ENCODE measurements at places on chromosomes 5 and 9.

- no peak for DNase-seq
These were observed 1.3 kb downstream of the LVRN start for GRCh38 chr5:115963566-115963965.

GRCh38 chr9:12503606-12504122 lies 189.5 kb upstream of the TYRP1 start:
- no peak for DNase-seq

DNA sequence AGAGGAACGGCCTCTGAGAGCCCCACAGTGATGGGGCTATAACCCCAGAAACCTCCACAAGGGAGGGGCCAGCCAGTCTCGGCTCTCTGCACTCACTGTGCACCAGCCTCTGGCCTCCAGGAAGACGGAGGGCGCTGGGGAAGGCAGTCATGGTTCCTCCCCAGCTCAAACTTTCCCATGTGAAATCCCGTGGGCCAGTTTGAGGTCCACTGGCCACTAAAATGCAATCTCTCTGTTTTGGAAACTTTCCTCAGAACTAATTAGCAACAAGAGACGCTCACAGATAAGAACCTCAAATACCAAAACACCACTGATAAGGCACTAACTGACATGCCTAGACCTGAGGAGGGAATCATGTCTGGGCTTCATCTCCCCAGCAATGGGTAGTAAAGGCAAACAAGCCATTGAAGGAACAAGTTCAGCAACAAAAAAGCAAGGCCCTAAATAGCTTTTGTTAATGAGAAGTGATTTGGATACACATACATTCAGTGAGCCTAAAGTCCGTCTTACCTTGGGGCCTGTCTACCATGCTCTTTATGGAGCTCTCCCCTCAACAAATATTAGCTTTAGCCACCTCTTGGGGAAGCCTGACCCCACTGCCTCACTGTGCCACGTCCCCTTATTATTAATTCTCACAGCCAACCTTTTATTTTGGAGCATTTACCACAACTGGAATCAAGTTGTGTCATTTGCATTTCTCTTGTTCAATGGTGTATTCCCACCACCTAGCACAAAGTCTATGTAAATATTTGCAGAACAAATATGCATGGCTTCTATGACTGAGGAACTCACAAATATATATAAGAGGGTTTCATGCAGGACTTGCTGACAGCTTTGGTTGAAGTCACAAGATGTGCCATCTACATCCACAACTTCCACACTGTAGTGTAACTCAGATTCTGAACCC lies 56.1 kb upstream of the GLRX start:
- DNase-seq = no peak

DNA sequence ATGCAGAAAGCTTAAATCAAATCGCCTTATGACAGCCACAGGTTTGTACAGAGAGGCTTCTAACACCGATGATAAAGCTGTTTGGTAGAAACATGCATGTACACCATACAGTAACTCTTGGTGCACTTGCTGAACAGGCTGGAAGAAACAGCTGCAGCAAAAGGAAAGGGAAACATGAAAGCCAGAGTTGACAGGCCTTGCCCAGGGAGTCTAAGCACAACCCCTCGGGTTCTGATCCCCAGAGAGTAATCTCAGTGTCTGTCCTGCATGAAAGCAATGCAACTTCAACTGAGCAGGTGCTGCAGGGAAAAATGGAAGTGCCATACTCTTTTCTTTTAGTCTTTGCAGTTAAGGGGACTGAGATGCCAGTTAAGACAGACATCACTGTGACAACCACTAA lies 419.9 kb downstream of the BNC2 start:
- no peak for DNase-seq

DNA sequence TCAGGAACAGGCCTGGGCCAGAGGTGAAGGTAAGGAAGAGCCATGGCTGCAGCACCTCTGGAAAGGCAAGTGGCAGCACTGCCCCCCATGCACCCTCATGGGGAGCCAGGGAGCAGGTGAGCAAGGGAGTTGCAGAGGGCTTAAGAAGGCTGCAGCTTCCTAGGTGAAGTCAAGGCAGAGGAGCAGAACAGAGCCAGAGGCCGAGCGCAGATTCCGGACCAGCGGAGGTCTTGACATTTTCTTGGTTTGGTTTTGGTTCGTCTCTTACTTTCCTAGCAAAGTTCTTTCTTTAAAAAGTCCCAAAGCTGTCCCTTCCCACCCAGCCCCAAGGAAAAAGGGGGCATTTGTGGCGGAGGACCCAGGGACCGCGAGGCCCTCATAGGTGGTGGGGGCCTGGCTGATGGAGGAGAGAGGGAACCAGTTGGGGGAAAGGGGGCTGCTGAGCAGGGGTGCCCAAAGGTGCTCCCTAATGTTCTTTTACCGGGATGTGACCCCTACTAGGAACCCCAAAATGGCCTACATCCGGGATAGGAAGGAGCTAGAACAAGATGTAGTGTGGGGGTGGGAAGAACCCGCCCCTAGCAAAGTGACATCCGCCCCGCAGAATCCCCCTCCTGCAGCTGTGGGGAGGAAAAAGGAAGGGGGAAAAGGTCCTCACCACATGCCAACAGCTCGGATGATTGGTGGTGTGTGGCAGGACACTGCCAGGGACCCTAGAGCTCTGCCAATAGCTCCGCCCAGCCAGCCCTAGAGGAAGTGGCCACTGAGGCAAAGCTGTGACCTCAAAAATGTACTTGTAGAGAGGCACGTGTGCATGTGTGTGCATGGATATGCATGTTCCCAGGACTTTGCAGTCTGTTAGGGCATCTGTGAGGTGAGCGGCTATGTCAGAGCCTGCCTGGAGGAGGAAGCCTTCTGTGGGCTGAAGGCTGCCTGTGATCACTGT lies 914 bp upstream of the CD72 start:
- DNase-seq = peak; percentile 56

GRCh38 chr5:171596391-171596878 lies 177.0 kb downstream of the FGF18 start:
- no peak for DNase-seq

DNA sequence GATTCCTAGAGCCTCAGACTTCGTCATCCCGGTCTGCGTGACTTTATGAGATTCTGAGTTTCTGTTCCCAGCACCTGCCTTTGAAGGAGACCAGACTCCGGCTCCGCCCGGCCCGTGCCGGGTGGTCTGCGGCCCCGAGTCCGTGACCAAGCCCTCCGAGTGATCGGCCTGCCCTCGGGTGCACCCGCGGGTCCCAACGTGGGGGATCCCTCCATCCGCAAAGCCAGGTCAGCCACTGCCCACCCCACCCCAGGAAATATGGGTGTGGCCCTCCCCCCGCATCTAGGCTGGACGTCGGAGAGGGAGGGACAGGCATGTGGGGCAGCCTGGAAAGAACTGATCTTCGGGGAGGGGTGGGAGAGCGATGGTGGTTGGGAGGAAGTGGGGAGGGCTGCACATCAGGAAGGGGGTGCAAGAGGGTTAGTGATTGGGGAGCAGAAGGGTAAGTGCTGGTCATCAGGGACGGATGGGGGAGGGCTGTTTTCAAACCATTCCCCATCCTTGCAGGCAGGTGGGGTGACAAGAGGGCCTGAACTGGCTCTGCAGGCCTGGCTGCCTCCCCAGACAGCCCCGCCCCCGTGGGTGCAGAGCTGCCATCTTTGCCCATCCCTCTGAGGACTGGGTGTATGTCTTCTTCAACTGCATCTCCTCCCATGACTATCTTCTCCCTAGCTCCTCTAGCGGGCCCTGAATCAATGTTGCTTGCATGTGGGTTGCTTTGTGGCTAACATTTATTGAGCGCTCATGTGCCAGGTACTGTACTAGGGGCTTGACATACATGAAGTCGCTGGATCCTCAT lies 747 bp downstream of the LRSAM1 start:
- DNase-seq = peak; percentile 72

DNA sequence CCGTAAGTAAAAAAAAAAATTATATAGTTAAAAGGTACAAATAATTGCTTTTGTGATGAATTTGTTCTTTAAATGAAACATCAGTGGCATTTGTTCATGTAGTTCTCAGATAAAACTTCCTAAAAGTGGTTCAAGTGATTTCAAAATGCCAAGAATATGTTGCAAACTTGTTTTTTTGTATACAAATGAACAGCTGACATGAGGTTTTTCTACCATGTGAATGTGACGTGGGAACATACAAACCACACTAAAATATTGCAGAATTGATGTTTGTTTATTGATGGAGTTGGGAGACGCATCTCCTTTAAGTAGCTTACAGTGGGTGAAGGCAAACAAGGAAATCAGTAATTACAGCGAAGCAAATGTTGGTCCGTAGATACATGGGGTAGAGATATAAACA lies 16.9 kb downstream of the BASP1 start:
- no peak for DNase-seq

DNA sequence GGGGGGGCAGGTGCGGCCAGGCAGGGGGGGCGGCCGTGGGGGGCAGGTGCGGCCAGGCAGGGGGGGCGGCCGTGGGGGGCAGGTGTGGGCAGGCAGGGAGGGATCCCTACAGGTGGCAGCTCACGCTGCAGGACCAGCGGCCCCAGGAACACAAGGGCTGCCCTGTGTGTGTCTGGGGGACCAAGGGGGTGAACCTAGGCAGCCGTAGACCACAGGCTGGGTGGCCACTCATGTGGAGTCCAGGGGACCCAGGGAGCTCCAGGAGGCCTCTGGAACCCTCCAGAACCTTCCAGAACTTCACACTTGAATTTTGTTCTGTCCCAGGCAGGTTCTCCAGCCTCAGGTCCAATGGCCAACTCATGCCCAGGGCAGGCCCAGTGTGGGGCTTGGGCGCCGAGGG lies 51.6 kb upstream of the EGFL7 start:
- no peak for DNase-seq

GRCh38 chr5:39760385-39761198 lies 335.8 kb upstream of the DAB2 start:
- no peak for DNase-seq
